ENCODE measurements at places on chromosomes 2 and 18. TPM values are rescaled to one million over a fixed set of nuclear protein-coding genes. Genes with fewer than 3 reads are reported as not detected.

LINC00305 gene
- not detected for total RNA-seq

GALM gene
- total RNA-seq, result 2.9 TPM

ACKR3 gene
- total RNA-seq, result 20.0 TPM

SPP2 gene
- total RNA-seq, result not detected

MEP1B gene
- total RNA-seq, result 0.41 TPM

RSAD2 gene
- 3.3 TPM for total RNA-seq

ACADL gene
- total RNA-seq, result 8.2 TPM

C1D gene
- total RNA-seq, result 21.2 TPM

HOXD9 gene
- not detected for total RNA-seq

METTL21A gene
- 12.6 TPM for total RNA-seq

ATP8B1 gene
- total RNA-seq, result 5.7 TPM

Data from frontal cortex (tissue), 4 donors.